Head of caudate nucleus (tissue), 42 donors: ENCODE measurements at places on chromosomes 4 and X.

DNA sequence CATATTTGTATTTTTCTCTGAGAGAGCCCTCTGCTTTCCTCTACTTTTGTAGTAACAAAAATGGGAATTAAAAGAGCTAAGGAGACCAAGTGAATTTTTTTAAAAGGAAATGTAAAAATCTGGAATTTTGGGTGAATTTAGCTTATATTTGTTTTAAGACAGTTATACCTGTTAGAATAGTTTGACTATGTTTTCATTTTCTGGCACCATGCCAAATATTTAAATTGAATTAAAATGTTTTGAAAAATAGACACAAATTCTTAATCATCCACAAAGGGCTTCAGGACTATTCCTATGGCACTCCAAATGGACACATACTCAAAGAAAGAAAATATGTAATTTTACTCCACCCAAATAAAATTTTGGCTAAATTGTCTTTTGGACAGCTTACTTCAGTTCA is 209.6 kb downstream of the SH3BGRL start:
- DNase-seq = no peak

GRCh38 chr4:107804956-107805355 is 19.8 kb upstream of the SGMS2 start:
- DNase-seq = no peak

- no peak for DNase-seq
Measured at GRCh38 chr4:146124023-146124680, 51.4 kb upstream of the LSM6 start.

DNA sequence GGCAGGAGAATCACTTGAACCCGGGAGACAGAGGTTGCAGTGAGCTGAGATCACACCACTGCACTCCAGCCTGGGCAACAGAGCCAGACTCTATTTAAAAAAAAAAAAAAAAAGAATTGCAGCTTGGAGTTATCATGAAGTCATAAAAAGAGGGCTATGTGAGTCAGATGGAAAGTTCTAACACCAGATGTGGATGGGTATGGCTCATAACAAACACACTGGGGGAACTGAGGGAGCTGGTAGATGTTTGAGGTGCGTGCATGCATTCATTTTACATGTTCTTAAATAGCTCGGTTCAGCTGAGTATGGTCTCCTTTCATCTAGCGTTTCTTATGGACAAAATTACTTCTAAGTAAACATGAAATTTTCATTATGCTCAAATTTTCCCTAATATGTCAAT is 11.7 kb downstream of the TRMT2B start:
- DNase-seq = no peak

DNA sequence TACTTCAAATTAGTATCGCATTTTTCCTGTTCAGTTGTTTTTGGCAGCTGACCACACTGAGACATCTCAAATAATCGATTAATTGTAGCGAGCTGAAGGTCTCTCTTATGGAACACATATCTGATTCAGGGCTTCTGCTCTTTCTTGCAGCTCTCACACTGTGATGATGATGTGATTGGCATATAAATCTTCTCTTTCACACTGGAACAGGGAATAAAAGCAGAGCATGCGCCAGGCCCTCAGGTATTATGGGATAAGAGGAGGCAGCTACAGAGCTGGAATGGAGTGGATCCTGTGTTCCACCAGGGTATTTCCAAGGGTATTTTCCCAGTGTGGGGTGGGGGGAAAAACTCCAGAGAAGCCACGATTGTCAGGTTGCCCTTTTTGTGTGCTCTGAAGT is 265.4 kb upstream of the CASK start:
- DNase-seq = no peak

DNA sequence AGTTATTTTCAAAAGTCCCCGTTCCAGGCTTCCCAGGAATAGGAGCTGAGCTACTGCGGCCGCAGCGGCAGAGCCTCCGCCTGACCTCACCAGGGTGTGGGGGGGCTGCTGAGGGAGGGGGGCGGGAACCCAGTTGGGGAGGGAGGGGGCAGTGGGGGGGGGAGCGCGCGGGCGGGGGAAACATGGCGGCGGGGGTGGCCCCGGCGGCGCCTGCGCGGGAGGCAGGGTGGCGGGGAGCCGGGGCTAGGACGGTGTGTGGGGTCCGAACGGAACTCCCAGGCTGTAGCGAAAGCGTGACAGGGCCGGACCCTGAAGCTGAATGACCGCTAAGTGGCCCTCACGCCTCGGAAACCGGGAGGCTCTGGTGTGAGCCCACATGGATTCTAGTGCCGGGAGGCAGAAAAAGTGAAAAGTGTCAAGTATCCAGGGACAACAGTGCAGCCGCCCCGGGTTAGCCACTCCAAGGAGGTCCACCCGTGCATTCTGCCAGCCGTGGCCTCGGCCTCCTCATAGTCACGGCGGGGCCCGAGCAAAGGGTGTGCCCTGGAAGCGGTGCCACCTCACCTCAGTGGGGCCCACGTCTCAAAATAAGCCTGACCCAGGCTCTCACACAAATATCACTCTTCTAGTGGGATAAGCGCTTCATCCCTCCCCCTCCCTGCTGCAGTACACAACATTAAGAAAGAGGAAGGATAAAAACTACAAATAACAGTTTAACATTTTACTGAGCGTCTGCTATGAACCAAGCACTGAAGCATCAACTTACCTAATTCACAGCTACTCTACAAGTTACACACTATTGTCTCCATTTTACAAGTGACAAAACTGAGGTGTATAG is at the start of gene KLHL13:
TSS of gene KLHL13 (minus strand) at position 98 of the 838 bp plus-strand sequence. CDS start 88,337 bp downstream, outside the sequence.
- DNase-seq = peak; percentile 26

GRCh38 chr4:149161247-149161646 is 654.4 kb downstream of the IQCM start:
- no peak for DNase-seq

- DNase-seq = peak; percentile 39
Measured at GRCh38 chr4:73257234-73257633, 1.4 kb downstream of the ANKRD17 start.

DNA sequence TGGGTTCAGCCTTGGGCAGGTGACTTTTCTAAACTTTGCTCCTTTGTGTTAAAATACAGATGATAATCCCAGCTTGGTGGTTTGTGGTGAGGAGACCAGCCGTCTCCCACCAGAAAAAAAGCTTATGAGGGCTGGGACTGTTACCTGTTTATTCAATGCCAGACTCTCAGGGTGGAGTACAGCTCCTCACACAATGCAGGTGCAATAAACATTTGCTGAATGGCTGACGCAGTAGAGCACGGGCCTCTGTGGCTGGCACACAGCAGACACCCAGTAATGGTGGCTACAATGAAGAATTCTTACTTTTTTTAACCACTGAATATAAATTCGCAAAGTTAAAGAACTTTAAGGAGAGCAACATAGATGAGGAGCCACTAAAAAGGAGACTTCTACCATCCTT is 30.2 kb downstream of the BEND4 start:
- DNase-seq = no peak

- no peak for DNase-seq
Measured at GRCh38 chr4:151099976-151100417, 569 bp downstream of the RPS3A start.

GRCh38 chr4:187562345-187562744 is 433.2 kb upstream of the ZFP42 start:
- no peak for DNase-seq

DNA sequence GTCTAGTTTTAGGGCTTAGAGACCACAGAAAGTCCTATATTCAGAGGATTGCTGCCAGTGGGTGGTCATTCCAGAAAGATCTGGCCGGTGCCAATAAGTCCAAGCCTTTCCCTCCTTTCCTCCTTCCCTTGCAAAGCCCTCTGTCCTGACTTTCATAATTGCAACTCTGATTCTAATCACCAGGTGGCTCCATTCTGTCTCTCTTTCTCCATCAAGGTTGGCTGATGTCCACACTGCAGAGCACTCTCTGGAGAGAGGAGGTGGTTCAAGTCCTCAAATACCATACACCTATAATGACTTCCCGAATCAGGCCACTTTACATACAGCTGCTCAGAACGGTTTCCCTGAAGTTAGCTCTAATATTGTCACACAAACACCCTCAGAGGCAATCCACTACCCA is 22.4 kb upstream of the ARMCX4 start:
- no peak for DNase-seq

GRCh38 chr4:186627226-186627865 is 72.0 kb upstream of the MTNR1A start:
- no peak for DNase-seq

- no peak for DNase-seq
Measured at GRCh38 chr4:102061133-102061532, 270.6 kb downstream of the BANK1 start.

GRCh38 chrX:72015383-72015782 is 104.7 kb downstream of the NHSL2 start:
- DNase-seq = no peak

GRCh38 chr4:170226288-170226687 is 136.5 kb upstream of the AADAT start:
- no peak for DNase-seq

DNA sequence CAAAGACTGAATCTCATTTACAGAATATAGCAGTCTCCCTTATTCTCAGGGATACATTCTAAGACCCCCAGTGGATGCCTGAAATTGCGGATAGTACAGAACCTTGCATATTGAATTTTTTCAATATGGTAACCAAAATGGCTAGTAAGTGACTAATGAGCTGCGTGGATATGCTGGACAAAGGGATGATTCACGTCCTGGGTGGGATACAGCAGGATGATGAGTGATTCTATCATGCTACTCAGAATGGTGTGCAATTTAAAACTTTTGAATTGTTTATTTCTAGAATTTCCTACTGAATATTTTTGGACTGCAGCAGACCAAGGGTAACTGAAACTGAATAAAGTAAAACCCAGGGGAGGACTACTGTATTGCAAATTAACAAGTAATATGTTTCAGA is 66.7 kb downstream of the STAG2 start:
- no peak for DNase-seq

- no peak for DNase-seq
Measured at GRCh38 chr4:30727409-30727808, 7.2 kb downstream of the PCDH7 start.

DNA sequence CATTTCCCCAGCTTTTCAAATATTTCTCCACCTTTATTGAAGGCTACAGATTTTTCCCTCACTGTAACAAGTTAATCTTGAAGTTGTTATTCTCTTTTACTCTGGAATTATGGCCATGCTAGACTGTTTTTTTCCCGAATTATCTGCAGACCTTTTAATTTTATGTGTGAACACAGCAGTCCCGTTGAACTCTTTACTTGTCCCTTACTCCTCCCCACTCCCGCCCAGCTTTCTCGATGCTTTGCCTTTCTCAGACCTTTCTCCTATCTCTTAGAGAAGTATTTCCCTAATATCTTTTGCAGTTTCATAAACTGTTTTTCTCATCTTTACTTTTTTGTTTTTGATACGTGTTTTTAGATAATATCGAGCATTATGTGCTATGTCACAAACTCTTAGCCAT is 776 bp downstream of the CEP44 start:
- no peak for DNase-seq

GRCh38 chr4:53960843-53961242 is 103.6 kb downstream of the CHIC2 start:
- DNase-seq = no peak

DNA sequence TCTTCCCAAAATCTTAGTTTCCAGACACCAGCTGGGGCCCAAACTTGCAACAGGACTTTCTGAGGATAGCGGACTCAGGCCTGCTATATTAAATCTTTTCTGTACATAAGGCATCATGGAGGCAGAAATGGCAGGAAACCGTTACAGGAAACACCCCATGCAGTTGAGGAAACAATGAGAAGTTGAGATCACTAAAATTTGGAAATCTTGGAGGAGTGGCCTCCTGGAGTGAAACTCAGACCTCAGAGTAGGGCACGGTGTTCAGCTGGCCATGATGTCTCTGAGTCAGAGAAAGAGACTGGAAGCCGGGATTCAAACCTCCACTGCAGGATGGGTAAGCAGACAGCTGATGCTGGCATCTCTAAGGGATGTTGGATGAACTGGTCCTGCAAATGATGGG is 372.6 kb upstream of the CTSO start:
- DNase-seq = no peak

DNA sequence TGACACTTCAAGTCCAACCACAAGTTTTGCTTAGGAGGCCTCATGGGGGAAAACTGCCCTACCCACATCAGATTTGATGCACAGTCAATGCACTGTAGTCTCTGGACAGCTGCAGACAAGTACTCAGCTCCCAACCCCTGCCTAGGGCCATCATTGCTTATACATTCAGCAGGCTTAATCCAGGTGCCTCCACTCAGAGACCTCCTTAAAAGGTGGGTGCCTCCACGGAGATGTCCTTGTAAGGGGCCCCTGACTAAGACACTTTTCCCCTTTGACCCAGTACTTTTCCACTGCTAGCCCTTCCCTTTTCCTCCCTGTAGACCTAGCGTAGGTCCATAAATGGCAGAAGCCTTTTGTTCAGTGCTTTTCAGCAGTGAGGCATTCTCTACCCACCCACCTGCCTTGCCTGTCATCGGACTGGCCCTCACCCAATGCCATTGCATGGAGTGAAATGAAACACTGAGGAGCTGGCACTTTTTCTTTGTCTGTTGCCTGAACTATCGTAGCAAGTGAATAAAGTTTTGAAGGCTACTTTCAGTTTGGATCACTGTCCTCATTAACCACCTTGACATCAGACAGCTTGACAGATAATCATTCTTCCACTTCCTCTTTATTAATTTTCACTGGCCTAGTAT is 23.8 kb upstream of the PLK4 start:
- DNase-seq = no peak

DNA sequence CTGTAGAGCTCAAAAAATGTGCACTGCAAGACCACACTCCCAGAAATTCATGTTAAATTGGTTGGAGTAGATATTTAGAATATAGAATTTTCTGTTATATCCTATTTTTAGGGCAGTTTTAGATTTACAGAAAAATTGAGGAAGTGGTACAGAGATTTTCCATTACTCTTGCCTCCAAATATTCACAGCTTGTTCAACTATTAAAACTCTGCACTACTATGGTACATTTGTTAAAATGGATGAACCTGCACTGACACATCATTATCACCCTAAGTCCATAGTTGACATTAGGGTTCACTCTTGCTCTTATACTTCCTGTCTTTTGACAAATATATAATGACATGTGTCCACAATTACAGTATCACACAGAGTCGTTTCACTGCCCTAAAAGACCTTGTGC is 1724.5 kb downstream of the C4orf33 start:
- DNase-seq = no peak

- DNase-seq = no peak
Measured at GRCh38 chr4:41029098-41029497, 185.2 kb downstream of the APBB2 start.

- DNase-seq = no peak
Measured at GRCh38 chr4:181957088-181957487, 286.1 kb upstream of the TENM3 start.

DNA sequence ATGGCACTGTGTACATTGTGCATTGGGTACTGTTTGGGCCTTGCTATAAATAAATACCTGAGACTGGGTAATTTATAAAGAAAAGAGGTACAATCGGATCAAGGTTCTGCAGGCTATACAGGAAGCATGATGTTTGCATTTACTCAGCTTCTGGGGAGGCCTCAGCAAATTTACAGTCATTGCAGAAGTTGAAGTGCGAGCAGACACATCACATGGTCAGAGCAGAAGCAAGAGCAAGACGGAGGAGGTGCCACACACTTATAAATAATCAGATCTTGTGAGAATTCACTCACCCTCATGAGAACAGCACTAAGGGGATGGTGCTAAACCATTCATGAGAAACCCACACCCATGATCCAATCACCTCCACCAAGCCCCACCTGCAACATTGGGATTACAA is 505.0 kb downstream of the ARAP2 start:
- no peak for DNase-seq

GRCh38 chr4:189525304-189525703 is 415.4 kb upstream of the FRG1 start:
- no peak for DNase-seq
